Stimulated activated CD8-positive, alpha-beta memory T cell treated with anti-CD3 and anti-CD28 coated beads, Interleukin-4, amount 100 ng/mL, for 1 hour (primary cell): ENCODE measurements at places on chromosomes 11 and 22.

DNA sequence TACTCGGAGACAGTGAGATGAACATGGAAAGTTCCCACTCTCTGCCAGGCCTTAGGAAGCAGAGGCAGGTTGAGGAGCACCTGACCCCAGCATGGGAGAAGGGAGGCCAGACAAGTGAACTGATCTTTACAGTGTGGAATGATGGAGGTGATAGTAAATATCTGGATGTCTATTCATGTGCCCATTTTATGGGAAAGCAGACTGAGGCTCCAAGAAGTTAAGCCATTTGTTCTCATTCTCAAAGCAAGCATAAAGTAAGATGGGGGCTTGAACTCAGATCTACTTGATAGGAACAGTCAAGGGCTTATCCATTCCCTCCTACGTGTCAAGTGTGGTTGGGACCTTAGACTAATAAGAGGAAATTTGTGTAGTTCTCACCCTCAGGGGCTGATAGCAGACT is 461.5 kb downstream of the MN1 start:
- DNase-seq, result no peak

DNA sequence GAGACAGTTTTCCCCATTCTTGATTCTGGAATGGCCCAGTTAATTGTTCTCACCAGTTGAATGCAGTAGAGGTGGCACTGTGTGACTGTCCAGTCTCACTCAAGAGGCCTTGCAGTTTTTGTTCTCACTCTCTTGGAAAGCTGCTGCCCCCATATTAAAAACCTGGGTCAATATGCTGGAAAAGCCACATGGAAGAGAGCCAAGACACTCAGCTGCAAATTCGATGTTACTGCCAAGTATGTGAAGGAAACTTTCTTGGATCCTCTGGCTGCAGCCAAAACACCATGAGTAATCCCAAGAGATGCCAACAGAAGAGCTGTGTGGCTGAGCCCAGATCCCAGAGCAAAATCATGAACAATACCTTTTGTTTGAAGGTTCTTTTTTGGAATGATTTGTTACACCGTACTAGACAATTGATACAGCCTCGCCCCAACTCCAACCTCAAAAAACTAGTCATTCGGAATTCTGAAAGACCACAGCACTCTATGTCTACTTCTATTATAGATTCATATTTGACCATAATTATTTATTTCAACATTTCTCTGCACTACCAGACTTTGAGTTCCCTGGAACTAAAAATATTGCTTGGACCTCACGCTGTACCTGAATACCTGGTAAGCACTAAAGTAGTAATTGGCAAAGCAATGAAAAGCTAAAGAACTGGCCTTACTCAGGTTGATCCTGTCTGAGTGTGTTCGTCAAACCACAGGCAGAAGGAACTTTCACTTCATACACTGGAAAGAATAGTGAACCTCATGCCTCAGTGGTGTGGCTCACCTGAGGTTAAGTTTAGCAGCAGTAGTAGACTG is 378.8 kb downstream of the ETS1 start:
- no peak for DNase-seq

DNA sequence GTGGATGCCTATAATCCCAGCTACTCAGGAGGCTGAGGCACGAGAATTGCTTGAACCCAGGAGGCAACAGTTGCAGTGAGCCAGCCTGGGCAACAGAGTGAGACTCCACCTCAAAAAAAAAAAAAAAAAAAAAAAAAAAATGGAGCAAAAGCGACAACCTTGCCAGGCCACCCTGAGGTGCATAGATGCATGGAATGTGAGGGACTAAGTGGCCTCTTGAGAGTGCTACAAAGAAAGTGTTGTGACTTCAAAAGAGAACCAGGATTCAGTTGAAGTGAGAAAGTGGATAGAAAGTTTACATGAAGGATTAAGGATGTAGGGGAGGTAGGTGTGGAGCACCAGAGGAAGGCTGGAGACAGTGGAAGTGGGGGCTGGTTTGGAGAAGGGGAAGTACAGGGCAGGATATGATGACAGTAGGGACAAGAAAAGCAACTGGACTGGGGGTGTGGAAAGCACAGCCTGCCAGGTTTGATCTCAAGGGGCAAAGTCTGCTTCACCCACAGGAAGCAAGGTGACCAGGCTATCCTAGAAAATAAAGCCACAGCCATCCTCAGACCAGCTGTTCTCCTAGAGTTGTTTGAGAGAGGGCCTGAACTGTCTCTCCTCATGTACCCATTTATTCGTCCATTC is 36.0 kb upstream of the OLFML1 start:
- DNase-seq, result no peak

DNA sequence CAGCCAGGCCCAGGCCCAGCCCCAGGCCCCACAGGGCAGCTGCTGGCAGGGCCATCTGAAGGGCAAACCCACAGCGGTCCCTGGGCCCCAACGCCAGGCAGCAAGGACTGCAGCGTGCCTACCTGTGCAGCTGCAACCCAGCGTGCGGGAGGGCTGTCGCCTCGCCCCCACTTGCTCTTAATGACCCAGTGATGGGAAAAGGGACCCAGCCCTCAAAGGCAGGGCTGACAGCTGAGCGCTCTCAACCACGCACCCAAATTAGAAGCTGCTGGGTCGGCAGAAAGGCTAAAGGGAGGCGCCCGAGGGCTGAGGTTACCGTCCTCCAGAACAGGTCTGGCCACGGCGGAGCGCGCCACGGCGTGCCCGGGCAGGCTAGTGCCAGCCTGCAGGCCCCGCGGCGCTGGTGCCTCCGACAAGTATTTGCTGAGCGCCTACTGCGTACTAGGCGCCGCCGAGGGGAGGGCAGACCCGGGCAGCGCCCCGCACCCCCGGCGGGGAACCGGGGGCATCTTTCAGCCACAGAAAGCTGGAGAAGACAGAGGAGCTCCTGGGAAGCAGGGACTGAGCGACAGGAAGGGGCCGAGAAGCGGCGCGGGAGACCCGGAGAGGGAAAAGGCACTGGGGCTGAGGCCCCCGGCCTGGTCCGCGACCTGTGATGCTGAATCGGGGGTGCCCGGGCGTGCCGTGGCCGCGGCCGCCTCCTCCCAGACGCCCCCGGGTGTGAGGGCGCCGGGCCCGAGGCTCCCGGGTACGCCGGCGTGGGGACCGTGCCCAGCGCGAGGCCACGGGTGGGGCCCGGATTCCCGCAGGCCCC is 773 bp downstream of the HRAS start:
- DNase-seq, result no peak

GRCh38 chr11:73029403-73029802 is 112.7 kb downstream of the FCHSD2 start:
- no peak for DNase-seq

GRCh38 chr22:42887523-42888507 is 30.7 kb upstream of the ARFGAP3 start:
- DNase-seq, result no peak

- no peak for DNase-seq
Measured at GRCh38 chr11:45896422-45896984, 10.6 kb downstream of the FREY1 start.

DNA sequence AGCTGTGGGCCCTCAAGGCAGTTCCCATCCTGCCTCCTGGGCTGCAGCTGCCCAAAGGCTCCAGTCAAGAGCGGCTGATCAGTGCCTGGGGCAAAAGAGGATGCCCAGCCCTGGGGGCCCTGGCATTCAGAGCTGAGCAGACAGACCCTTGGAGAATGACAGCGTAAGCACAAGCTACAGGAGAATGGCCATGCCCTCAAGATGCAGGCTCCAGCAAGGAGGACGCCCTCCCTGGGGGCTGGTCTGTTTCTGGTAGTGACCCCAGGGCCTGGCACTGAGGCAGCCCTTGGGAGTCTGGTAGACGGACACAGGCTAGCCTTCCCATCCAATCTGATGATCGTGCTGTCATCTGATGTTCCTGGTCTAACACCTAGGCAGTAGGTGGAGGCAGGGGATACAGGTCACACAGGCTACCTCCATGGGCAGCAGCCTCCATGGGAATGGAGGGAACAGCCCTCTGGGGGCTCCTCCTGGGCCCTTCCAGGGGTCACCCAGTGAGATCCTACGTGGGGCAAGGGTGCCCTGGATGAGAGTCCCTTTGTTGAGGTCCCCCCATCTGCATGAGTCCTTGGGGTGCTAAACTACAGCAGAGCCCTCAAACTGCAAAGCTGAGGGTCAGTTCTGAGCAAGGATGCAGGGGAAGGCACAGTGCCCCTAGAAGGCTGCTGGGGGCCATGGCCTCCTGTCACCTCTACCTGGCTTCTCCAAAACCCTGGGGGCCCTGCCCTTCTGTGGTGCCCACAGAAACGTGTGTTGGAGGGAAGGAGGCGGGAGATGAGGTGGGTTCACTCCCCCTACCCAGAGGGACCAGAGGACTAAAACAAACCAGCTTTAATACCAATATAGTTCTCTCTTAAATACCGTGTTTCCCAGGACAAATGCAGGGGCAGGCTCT is 10.2 kb upstream of the SF1 start:
- DNase-seq, result no peak

- no peak for DNase-seq
Measured at GRCh38 chr11:121032546-121032945, 8.6 kb downstream of the TBCEL start.
